ENCODE measurements at places on chromosomes 3 and 15.
A peak's percentile ranks its signal among the peaks of the same experiment; 100 is the strongest.

GRCh38 chr3:149000206-149000745 is 8.9 kb downstream of the GYG1 start:
- DNase-seq: no peak

GRCh38 chr15:39926526-39926925 is 6.5 kb upstream of the GPR176 start:
- DNase-seq: no peak

GRCh38 chr15:38389924-38390542 is 63.9 kb upstream of the FAM98B start:
- DNase-seq: peak; percentile 52

- DNase-seq: peak; percentile 49
These were observed 135.6 kb upstream of the SUCLG2 start for GRCh38 chr3:67790043-67790442.

GRCh38 chr15:83496766-83497165 is 49.6 kb downstream of the SH3GL3 start:
- no peak for DNase-seq

- no peak for DNase-seq
These were observed 461.8 kb downstream of the MAGI1 start for GRCh38 chr3:65576966-65577365.

DNA sequence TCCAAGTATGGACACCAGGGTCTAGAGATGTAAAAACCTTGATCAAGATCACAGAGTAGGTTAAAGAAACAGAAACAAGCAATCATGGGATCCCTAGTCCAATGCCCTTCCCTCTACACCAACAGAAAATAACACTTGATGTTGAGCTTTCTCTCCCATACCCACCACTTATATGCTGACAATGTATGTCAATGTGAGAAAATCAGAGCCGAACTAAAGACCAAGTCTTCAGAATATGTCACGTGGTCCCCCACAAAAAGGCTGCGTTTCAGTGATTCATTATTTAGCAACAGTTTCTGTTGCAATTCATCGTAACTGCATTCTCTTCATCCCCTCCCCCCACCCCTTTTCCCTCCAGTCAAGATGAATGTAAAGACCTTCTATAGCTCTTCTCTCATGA is 278.9 kb upstream of the STT3B start:
- no peak for DNase-seq

DNA sequence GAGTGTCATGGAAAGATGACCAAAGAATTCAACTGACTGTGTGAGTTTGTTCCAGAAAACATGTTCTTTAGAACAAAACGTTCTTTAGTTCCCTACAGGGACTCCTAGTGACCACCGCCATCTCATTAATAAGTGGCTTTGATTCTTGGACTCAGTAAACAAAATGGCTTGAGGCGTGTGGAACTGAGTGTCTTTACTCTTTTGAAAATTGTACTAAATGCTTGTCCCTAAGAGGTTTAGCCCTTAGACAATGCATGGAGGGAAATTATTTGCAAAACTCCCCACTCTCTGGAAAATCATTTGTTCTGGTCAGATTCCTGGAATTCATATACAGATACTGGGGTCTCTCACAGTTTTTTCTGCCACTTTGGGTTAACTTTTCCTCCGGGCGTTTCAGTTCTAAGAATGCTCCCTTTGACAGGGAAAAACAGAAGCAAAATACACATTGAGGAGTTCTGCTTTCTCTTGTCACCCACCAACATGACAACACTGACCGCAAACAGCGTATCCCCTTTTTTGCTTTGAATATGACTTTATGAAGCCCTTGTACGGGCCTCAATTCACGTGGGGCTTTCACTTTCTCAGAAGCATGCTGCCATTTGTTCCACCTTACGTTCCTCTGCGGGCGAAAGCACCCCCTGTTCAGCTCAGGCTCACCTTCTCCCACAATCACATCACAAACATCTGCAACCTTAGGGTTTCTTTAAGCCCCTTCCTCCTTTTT is 15.3 kb upstream of the NRROS start:
- no peak for DNase-seq
